ENCODE measurements at places on chromosomes 5 and 9.

DNA sequence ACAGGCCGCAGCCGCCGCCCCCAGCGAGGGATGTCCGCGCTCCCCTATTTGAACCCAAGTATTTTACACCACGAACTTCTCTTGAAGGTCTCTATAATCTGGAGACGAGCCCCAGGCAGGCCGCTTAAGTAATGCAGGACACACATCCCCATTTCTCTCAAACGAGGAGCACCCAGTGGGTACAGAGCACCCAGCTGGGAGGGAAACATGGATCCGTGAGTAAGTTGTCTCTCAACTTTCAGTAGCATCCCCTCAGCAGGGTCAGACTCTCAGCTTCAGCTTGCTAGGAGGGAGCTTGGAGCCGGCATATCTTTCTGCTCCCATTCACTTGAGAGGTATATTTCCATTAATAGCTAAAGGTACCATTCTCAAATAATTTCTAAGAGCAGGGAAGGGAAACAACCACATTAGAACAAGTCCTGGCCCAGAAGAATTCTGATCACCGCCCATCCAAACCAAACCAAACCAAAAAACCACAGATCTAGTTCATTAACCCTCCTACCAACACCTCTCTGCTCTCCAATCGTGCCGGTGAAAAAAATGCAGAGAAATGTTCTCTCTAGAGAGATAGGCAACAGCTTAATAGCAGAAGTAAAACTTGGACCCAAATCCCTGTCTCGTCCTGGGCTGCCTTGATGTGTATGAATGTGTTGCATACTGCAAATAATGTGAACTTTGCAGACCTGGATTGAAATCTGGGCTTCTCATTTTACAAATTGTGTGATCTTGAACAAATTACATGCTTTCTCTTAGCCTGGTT, 910 bp downstream of the TDRD7 start:
- DNase-seq: no peak

DNA sequence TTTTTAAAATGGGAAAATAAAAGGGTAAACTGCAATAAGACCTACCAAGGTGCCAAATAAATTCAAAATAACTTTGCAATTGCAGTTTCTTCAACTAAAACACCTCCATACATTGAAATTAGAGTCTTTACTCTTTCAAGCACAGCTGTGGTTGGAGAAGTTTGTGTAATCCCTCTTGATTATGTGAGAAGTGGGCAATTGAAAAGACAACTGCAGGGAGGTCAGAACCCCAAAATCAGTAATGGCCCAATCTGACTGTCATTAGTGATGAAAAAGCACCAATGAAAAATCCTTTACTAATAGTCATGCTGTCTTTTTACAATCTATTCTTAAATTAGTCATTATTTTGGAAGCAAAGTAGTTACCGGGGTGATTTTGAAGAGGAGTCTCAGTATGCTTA, 116.7 kb upstream of the RGMB start:
- DNase-seq: no peak

- no peak for DNase-seq
These were observed 93.4 kb downstream of the SIL1 start for GRCh38 chr5:139104577-139105276.

DNA sequence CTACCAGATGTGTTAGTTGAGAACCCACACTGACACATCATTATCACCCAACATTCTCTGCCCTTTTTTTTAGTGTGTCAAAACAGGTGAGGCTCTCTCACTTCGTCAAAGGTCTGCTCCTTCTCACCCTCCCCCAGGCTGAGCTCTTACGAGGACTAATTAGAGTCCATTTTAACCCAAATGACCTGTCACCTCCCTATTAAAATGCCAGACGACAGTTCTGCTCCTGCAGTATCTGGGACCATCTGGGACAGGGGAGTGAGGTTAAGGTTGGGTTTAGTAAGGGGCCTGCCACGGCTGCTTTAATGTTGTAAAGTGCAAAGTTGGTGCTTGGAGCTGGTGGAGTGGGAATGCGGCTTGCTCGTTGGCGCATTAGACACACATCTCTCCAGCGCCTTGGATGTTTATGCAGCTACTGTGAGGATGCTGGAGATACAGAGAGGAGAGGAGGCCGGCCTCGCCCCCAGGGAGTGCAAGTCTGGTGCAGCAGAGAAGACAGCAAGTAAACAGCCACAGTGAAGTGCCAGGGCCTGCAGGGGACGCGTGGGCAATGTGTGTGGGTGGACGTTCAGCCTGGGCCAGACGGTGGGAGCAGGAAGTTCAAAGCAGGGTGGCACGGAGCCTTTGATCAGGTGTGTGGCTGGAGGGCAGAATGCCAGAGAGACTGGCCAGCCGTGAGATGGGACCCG, 96.2 kb downstream of the C9orf50 start:
- DNase-seq: no peak

- DNase-seq: no peak
These were observed 32.0 kb downstream of the DAPK1 start for GRCh38 chr9:87529671-87530070.

GRCh38 chr5:78496373-78496772, 136.0 kb downstream of the SCAMP1 start:
- DNase-seq: no peak

DNA sequence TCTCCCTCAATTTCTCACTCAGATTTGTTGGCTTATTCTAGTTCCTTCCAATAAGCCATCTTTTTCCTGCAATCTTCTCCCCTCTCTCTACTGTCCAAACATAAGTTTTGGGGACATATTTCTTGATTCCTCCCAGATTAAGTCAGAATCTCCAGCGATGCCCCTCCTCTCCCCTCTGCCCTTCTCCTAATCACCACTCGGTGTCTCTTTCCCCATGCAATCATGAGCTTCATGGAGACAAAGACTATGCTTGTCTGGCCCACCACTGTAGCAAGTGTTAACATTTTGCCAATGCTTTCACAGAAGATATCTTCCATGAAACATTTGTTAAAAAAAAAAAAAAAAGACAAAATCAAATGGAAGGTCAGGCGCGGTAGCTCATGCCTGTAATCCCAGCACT, 42.4 kb downstream of the PDE6A start:
- no peak for DNase-seq

DNA sequence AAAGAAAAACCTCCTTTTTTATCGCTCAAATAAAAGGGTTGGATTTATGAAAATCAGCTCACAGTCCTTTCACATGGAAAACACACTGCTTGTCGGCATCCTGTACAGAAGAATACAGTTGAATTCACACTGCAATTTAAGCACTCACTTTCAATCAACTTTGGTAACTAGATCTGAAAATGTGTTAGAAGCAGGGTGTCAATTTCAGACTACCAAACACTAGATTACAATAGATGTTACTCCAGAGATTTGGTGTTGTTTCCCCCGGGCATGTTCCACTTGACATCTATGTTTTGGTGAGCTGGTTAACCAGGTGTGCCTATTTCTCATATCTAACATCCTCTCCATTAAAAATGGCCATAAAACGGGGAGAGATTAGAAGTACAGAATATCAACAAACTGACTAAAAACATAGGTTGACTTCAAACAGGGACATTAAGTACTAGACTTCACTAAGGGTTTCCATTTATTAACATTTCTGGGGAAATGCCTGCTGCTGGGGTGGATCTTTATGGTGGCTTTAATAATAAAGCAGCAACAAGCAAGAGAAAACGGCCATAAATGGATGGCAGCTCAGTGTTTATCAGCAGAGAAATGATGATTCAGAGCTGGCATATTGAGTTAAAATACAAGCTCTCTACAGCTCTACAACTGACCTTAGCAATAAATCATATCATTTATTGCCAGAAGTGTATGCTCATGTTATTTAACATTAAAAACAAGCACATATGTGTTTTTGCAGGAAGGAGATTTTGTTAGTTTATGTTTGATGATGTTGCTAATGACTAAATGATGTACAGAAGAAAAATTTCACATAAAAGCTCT, 158.8 kb downstream of the SLF1 start:
- DNase-seq: no peak

DNA sequence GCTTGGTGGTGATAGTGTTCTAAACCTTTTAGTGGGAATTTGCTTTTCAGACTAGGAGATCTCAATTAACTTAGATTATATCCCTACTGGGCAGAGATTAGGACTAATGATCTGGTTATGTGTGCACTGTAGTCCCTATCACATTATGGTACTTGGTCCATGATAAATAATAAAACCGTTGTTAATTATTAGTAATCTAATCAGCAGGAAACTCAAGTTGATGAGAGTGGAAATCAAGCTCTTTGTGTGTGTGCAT, 262.3 kb downstream of the ARHGAP26 start:
- DNase-seq: no peak

DNA sequence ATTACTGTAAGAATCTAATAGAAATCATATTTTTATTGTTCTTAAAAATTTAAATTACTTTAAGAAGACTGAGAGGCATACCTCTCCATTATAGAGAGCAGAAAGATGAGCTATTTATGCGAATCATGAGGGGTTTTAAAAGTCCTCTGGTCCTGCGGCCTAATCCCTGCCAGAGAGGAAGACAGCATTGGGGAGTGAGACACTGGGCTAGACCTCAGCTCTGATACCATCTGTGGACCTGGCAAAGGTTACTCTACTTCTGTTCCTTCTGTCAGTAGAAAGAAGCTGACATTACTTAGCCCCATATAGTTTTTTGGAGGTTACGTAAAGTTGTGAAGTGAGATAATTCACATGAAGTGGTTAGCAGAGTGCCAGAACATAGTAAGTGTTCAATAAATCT, 103.6 kb downstream of the CCDC192 start:
- DNase-seq: no peak

DNA sequence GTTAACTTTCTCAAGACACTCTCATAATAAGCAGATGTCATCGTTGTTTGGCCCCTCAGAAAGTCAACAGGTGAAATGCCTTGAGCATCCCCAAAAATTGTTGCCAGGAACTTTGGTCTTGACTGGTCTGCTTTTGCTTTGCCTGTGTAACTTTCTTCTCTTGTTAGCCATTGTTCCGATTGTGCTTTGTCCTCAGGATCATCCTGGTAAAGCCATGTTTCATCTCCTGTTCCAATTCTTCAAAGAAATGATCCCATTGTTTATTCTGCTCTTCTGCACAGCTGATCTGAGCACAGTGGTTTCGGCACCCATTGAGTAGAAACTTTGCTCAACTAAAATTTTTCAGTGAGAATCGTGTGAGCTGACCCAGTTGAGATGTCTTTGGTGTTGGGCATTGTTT, 8.1 kb upstream of the ZBED3 start:
- no peak for DNase-seq

DNA sequence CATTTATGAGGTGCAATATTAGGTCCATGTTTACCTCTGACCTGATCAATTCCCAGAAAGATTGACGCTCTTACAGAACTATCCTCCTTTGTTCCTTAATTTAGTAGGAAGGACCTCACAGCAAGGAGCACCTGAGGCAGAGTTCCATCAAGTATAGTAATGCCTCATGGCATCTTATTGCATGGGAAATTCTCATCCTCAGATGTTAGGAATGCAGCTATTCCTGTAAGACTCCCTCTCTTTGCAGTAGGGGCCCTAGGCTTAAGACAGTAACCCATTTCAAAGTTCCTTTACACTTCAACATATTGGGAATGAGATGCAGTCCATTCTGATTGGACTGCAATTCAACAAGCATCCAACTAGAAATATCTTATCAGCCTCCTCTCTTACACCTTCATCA, 69.8 kb downstream of the SLCO4C1 start:
- DNase-seq: no peak

DNA sequence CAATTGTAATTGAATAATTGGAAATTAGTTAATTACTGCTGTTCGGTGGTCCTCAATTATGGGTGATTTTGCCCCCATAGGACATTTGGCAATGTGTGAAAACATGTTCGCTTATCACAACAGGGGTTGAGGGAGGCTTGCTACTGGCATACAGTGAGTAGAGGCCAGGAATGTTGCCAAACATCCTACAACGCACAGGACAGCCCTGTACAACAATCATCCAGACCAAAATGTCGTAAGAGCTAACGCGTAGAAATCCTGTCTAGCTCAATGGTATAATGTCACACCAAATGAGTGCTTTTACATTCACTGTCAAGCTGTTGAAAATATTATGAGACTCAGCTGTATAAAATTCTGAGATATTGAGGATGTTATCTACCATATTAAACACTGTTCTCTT, 464.4 kb upstream of the TUSC1 start:
- no peak for DNase-seq

DNA sequence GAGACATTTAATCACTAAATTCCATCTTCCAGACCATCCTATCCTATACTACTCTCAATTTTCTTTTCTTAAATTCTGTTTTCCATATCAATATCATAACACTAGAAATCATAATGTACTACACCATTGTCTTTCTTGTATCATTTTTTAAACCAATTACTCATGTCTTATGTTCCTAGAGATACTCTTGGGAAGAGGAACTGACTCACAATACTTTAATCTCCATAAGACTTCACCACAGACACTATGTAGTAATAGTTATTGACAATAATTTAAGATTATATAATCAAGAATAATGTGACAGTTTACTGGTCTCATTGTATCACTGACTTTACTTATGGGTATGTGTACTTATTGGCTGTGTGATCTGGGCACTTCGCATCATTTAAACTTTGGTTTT, 43.8 kb downstream of the PCDHGC5 start:
- DNase-seq: no peak

GRCh38 chr9:131227959-131228460, 48.3 kb downstream of the FAM78A start:
- no peak for DNase-seq

- no peak for DNase-seq
These were observed 53.1 kb upstream of the TYRP1 start for GRCh38 chr9:12640016-12640587.

DNA sequence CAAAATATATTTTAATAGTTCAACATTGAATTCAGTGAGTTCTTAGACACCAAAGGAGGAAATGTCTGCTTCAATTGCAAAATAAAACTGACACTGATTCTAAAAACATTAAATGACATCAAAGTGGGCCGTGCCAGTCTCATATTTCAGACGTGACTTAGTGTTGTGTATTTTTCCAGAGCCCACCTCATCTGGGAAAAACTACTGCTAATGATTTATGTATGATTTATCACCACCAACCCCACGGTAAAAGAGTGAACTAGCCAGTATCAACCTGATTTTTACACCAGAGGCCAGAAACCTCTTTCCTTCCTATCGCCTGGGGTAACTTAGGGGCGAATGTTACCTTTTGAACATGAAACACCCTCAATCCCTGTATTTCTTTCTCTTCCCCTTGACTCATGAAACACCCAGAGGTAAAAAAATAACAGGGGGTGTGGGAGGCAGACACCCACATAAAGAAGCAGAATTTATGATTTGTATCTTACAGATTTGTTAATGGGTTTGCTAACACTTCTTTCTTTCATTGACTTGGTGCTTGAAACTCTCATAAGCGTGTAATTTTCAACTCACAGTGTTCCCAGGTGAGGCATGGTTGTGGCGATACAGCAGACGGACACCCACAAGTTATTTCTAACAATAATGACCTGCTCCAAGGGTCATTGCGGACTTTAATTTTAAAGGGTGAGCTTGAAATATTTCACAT, 56.4 kb upstream of the FANCC start:
- DNase-seq: no peak

GRCh38 chr5:123007182-123007581, 29.3 kb downstream of the PPIC start:
- no peak for DNase-seq

- DNase-seq: no peak
These were observed 85.8 kb downstream of the MRPS27 start for GRCh38 chr5:72234265-72234700.

GRCh38 chr9:14321517-14322130, 7.7 kb upstream of the NFIB start:
- no peak for DNase-seq

- DNase-seq: no peak
These were observed 90.3 kb upstream of the PHYKPL start for GRCh38 chr5:178322736-178323540.
